ENCODE measurements at places on chromosomes 1 and 21. TPM values are rescaled to one million over a fixed set of nuclear protein-coding genes. Genes with fewer than 3 reads are reported as not detected.

LPAR3 gene
- total RNA-seq, result 26.8 TPM

C8B gene
- 0.30 TPM for total RNA-seq

SH2D1B gene
- total RNA-seq, result not detected

SLFNL1 gene
- total RNA-seq, result not detected

VWA1 gene
- total RNA-seq, result 28.3 TPM

NCF2 gene
- total RNA-seq, result 0.41 TPM

ANKRD34A gene
- 0.21 TPM for total RNA-seq

DMRTA2 gene
- total RNA-seq, result not detected

UBE2U gene
- not detected for total RNA-seq

CFH gene
- 0.34 TPM for total RNA-seq

NECTIN4 gene
- 1.7 TPM for total RNA-seq

ATAD3B gene
- total RNA-seq, result 48.5 TPM

MSH4 gene
- total RNA-seq, result 0.30 TPM

GBP3 gene
- 0.18 TPM for total RNA-seq

GPATCH4 gene
- 38.2 TPM for total RNA-seq

RPL22 gene
- 491 TPM for total RNA-seq

LIN28A gene
- 1,150 TPM for total RNA-seq

ZBTB7B gene
- total RNA-seq, result 31.5 TPM

RUNX1 gene
- 2.2 TPM for total RNA-seq

RAP1GAP gene
- 9.7 TPM for total RNA-seq

FLVCR1 gene
- total RNA-seq, result 69.4 TPM

FCGR3A gene
- total RNA-seq, result 0.32 TPM

MMEL1 gene
- not detected for total RNA-seq

SPRR2A gene
- not detected for total RNA-seq

DCST2 gene
- 0.83 TPM for total RNA-seq

Measured in WTC11 (cell line).